ENCODE measurements at places on chromosomes 5 and 9.

DNA sequence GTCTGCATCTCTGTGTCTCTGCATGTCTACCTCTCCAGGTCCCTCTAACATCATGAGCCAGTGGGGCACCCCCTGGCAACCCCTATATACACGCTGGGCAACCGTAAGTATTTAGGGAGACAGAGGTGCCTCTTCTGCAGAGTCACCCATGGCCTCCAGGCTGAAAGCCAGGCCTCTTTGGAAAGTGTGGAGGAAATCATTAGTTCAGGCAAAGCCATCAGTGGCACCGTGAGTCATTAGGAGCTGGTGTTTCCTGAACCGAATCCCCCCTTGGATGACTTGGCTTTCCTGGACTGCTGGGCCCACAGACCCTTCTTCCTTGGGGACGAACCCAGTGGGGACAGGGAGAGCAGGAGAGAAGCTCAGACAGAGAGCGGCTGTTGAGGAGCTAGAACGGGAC lies 174.8 kb downstream of the OLFM1 start:
- no peak for DNase-seq

DNA sequence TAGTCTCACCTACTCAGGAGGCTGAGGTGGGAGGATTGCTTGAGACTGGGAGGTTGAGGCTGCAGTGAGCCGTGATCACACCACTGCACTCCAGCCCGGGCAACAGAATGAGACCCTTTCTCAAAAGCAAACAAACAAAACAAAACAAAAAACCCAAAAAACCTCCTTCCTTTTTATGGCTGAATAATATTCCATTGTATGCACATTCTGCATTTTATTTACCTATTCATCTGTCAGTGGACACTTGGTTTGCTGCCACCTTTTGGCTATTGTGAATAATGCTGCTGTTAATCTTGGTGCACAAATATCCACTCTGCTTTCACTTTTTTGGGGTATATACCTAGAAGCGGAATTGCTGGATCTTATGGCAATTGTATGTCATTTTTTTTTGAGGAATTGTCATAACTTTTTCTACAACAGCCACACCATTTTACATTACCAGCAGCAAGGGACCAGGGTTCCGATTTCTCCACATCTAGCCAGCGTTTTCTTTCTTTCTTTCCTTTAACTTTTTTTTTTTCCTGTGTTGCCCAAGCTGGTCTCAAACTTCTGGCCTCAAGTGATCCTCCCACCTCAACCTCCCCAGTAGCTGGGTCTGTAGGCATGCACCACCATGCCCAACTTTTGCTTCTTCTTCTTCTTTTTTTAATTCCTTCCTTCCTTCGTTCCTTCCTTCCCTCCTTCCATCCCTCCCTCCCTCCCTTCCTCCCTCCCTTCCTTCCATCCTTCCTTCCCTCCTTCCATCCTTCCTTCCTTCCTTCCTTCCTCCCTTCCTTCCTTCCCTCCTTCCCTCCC lies 30.6 kb downstream of the NKX2-5 start:
- no peak for DNase-seq

DNA sequence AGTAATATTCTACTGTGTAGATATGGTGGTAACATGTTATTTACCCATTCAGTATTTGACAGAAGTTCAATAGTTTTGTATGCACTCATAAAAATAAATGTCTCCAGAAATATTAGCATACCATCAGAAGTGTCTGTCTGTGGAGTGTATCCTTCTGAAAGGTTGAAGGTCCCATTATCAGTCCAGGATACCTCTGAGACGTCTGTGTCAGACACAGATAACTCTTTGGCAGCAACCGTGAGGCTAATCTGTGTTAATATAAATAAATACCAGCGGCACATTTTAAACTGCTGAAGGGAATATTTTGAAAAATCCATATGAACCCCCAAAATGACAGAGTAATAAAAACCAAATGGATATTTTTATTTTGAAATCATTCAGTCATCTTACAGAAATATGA lies 11.9 kb upstream of the ZNF622 start:
- DNase-seq: no peak

DNA sequence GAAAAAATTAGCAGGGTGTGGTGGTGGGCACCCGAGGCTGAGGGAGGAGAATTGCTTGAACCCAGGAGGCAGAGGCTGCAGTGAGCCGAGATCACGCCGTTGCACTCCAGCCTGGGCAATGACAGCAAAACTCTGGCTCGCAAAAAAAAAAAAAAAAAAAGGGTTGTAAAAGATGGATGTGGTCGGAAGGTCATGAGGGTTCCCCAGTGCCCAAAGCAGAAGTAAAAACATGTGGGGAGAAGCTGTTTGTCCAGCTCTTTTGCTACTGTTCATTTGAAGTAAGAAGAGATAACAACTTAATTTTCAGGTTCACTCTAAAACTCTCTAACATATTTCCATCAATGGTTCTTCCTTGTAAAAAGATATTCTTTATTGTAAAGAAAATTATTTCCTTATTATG lies 57.1 kb upstream of the GOLPH3 start:
- DNase-seq: no peak

GRCh38 chr5:149932445-149933350 lies 11.9 kb downstream of the PDE6A start:
- no peak for DNase-seq

- DNase-seq: no peak
Observed at GRCh38 chr5:116652196-116652729, 77.6 kb upstream of the SEMA6A start.

GRCh38 chr9:116646661-116647514 lies 40.2 kb upstream of the TRIM32 start:
- no peak for DNase-seq

- no peak for DNase-seq
Observed at GRCh38 chr9:35598866-35599590, 6.0 kb upstream of the TESK1 start.

DNA sequence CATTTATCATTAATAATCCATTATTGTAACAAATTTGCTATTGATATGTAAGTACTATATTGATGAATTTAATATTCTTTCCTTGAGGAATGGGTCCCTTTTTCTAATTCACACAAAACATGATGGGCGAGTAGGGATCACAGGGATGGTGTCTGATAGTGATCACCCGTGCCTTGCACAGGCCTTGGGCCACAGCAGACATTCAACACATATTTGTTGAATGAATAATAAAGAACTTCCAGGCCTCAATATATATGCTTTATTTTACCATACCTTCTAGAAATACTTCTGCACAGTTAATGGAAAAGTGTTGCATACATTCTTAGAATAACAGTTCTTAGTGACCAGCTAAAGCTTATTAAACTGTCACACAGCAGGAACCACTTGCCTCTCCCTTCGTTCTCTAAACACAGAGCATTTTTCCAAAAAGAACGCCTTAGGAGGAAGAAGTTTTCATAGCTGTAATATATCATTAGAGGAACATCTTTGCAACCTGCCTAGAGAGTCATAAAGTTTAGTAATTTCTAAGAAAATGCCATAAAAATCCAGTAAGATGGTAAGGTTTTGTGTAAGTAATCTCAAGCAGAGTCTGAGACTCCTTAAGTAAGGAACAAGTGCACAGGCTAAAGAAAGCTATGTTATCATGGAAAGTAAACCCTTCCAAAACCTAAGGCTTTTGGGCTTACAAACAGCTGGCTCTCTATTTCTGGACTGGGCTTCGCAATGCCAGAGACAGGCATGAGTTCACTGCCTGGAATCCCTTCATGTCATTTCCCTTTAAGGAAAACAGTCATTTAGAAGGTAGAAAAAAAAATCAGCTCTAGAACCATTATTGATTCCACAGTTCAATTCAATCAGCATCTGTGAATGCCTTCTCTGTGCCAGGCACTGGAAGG lies 17.7 kb downstream of the TTLL11 start:
- DNase-seq: no peak

DNA sequence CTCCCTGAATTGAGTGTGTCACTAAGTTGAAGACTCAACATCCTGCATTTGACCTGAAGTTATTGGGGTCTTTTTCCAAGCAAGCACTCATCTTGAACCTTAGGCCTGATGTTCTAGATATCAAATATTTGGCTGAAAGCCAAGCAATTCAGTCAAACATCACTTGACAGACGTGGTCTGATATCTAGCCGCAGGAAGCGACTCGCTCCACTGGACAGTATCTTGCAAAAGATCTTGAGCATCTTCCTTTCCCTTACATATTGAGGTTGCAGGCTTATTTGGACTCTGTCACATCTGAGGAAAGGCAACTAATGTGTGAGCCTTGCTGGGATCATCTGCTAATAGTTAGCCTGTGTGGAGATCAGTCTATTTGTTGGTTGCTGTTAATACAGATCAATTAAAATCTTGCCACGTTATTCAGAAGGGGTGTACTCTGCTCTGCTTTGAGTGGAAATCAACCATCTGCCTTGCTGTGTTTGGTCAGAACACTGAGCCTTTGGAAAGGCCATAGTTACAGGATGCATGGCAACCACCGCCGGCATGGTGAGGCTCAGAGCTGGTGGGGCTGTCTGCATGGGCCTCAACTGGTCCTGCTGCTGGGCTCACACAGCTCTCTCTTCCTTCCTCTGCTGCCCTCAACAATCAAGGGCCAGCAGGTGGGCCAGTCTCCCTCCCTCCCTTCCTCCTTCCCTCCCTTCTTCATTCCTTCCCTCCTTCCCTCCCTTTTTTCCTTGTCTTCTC lies 166.9 kb upstream of the KLF9 start:
- DNase-seq: no peak

- no peak for DNase-seq
Observed at GRCh38 chr9:69834056-69834455, 13.4 kb downstream of the CFAP95 start.

DNA sequence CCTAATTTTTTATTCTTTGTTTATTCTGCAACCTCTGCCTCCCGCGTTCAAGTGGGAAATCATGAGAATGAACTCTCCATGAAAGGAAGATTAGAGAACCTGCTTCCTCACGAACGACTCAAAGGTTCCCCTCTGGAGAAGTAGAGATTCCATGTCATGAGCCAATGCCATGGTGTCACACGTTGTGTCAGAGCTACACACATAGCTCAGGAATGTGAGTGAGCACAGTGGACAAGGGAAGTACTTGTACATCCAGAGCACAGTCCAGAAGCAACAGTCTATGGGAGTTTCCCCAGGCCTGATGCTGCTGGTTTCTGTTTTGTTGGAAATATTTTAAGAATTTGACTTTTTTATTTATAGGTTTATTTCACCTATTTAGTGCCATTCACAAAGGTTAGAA lies 26.8 kb upstream of the PPP2CA start:
- DNase-seq: no peak

GRCh38 chr5:145848854-145849253 lies 13.7 kb upstream of the PRELID2 start:
- DNase-seq: no peak

DNA sequence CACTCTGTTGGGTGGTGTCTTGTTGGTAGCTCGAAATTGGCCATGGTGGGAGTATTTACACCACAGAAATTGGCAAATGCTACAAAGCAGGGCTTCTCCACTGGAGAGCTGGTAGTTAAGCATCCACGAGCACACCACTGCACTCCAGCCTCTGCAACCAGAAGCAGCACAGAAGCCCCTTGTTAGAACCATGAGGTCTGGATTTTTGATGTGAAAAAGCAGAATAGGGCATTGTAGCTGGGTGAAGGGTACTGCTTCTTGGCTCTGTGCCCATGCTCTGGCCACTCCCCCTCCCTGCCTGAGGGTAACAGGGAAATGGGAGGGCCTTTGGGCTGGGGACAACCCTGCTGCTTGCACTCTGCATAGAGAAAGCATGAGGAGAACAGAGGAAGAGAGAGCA lies 81.2 kb upstream of the UBTD2 start:
- no peak for DNase-seq

DNA sequence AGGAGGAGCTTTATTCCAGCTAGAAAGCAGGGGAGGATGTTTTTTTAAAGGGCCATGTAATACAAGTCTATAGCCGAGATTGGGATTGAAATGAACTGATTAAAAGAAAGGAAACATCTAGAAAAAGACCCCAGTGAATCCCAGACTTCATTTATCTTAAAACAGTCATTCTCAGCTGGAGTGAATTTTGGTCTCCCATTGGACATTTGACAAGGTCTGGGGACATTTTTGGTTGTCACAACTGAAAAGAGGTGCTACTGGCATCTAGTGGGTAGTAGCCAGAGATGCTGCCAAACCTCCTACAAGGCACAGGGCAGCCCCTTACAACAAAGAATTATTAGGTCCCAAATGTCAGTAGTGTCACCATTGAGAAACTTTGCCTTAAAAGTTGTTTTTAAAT lies 16.3 kb upstream of the SPINK4 start:
- no peak for DNase-seq

- DNase-seq: no peak
Observed at GRCh38 chr9:122261469-122261881, 3.2 kb downstream of the RBM18 start.

DNA sequence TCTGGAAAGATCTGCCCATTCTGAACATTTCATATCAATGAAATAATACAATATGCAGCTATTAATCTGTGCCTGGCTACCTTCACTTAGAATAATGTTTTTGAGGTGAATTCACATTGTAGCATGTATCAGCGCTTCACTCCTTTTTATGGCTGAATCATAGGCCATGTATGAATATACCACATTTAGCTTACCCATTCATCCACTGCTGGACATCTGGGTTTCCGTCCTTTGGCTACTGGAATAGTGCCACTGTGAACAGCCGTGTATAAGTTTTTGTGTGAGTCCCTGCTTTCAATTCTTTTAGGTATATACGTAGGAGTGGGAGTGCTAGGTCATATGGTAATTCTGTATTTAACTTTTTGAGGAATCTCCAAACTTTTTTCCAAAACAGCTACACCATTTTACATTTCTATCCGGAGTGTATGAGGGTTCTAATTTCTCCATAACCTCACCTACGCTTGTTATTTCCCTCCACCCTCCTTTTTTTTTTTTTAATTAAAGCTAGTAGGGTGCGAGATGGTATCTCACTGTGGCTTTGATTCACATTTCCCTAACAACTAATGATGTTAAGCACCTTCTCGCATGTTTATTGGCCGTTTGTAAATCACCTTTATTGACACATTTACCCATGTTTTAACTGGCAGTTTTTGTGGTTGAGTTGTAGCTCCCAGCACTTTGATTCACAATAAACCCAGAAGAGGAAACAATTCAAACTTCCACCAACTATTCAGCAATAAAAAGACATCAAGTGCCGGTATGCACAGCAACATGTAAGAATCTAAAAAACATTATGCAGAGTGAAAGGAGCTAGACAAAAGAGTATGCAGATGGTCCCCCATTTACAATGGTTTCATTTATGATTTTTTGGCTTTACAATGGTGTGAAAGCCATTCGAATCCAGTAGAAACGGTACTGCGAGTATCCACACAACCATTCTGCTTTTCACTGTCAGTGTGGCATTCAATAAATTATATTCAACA lies 8.1 kb downstream of the SEMA4D start:
- no peak for DNase-seq

GRCh38 chr5:132202711-132203463 lies 24.8 kb downstream of the P4HA2 start:
- DNase-seq: no peak

- DNase-seq: no peak
Observed at GRCh38 chr5:170756691-170757090, 26.8 kb upstream of the GABRP start.
